Muscle of back (tissue), 13 donors: ENCODE measurements at places on chromosomes 3 and 15.
A peak's percentile ranks its signal among the peaks of the same experiment; 100 is the strongest.

GRCh38 chr15:46786590-46787285 is 930.6 kb upstream of the SEMA6D start:
- peak; percentile 6 for DNase-seq

DNA sequence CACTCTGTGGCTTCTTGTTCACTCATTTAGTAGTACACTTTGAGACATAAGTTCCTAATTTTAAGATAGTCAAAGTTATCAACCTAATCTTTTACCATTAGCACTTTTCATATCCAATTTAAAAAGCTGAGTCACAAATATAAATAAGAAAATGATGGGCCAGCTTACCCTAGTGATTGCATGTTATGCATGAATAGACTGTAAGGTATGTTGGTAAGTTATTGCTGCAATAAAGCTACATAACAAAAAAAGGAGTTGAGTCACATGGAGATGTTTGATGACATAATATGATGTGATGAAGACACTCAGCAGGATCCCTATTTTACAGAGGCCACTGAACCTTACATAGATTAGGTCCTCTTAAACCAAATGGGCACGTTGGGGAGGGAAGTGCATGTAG is 161.3 kb downstream of the OCA2 start:
- peak; percentile 23 for DNase-seq

GRCh38 chr15:60544581-60545264 is 65.8 kb upstream of the ICE2 start:
- DNase-seq, result no peak

DNA sequence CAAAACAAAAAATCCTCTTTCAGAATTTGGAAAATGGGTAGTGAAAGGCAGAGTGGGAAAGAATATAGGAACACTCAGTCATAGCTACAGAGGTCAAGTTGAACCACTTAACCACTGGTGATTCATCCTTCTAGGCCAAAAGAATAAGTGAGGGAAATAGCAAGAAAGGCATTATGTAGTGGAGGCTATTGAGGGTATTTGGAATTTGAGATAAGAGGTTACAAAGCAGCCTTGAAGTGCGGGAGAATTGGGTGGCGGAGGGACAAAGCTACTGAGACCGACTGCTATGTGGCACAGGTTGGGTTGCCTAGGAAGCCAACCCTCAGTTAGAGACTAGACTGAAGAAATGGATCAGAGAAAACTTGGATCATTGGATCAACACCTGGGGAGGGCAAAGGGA is 109.5 kb downstream of the SYNPR start:
- no peak for DNase-seq

DNA sequence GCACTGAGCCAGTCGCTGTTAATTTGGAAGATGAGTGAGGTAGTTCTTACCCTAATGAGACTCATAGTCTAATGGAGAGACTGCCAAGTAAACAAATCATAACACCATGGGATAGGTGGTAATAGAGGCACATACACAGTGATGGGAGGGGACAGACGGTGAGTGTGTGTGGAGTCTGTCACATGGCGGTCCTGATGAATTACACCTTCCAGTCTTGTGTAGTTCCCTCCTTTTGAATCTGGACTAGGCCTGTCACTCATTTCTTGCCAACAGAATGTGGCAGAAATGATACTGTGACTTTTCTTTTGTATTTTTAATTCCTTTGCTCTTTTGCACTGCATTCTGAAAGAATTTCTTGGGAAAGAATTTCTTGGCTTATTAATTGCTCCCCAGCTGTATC is 78.1 kb downstream of the NR1D2 start:
- DNase-seq, result no peak

- DNase-seq, result no peak
Measured at GRCh38 chr15:40543631-40544294, 21.1 kb downstream of the CCDC32 start.

DNA sequence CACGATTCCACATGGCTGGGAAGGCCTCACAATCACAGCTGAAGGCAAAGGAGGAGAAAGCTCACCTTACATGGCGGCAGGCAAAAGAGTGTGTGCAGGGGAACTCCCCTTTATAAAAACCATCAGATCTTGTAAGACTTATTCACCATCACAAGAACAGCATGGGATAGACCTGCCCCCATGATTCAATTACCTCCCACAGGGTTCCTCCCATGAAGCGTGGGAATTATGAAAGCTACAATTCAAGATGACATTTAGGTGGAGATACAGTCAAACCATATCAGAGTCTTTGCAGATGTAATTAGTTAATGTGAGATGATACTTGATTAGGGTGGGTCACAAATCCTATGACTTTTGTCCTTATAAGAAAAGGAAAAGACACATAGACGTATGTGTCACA is 688.9 kb downstream of the GBE1 start:
- DNase-seq, result no peak

- no peak for DNase-seq
Measured at GRCh38 chr15:62913246-62913645, 129.3 kb upstream of the TPM1 start.

- DNase-seq, result no peak
Measured at GRCh38 chr15:96334705-96335410, 4.4 kb downstream of the NR2F2 start.

DNA sequence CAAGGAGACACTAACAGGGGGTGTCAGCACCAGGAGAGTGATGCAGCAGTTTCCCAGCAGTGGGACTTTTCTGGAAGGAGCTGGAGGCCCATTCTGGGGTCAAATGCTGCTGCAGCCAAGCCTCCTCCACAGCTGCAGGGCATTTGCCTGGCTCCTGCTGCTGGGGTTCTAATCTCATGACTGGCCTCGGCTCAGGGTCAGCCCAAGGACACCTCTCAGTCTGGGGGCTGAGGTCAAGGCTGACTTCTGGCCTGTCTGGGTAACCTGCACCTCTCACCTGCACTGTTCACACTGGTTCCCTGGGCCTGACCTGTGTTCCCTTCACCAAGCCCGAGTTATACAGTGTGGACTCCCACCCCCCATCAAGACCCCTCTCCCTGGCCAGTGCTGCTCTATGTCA is 10.4 kb upstream of the C15orf39 start:
- DNase-seq, result no peak

- DNase-seq, result no peak
Measured at GRCh38 chr3:154662851-154663250, 232.9 kb upstream of the GPR149 start.

DNA sequence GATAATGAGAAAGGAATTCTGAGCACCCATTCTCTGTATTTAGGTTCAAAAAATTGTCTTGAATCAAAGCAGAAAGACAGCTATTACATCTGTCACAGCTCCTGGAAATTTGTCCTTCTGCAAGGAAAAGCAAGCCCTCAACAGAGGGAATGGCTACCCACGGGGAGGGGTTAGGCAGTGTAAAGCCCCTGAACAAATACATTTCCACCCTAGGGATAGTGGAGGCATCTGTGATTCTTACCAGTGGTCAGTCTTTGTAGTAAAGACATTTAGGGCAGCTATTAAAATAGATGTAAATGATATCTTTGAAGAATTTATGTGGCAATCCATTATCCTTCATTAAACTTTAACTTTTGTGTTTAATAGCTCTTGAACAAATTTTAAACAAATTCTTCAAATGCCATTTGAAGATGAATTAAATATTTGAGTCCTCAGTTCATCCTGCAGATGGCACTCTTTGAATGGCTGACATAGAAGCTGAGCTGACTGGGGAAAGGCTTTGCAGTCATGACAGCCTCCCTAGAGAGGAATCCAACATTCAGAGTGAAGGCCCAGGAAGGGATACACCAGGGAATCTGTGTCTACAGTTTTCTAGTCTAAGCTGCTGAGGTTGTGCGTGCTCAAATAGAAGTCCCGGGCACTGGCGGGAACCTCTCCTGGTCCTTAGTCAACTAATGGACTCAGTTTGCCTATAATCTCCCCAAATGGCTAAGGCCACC is 359.7 kb upstream of the ROPN1 start:
- peak; percentile 57 for DNase-seq

GRCh38 chr15:60589253-60589652 is 110.3 kb upstream of the ICE2 start:
- no peak for DNase-seq

DNA sequence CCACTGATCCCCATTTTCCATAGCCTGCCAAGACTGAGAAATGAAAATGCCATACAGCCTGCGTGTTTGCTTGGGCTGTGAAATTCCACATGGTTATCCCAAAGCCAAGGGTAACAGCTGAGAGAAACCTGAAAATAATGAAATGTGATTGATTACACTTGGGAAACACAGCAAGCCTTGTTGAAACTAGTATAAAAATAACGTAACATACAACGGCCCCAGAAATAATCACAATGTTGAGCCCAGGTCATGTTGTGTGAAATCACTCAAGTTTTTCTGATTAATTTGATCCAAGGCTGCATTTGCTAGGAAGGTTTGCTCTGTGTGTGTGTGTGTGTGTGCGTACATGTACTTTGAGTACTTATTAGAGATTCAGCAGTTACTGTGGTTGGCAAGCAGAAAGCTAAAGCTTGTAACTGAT is 269.0 kb downstream of the OXSM start:
- DNase-seq, result peak; percentile 64

- DNase-seq, result no peak
Measured at GRCh38 chr3:32822609-32823498, 5.1 kb downstream of the TRIM71 start.

GRCh38 chr3:84125201-84125721 is 833.5 kb upstream of the CADM2 start:
- no peak for DNase-seq

DNA sequence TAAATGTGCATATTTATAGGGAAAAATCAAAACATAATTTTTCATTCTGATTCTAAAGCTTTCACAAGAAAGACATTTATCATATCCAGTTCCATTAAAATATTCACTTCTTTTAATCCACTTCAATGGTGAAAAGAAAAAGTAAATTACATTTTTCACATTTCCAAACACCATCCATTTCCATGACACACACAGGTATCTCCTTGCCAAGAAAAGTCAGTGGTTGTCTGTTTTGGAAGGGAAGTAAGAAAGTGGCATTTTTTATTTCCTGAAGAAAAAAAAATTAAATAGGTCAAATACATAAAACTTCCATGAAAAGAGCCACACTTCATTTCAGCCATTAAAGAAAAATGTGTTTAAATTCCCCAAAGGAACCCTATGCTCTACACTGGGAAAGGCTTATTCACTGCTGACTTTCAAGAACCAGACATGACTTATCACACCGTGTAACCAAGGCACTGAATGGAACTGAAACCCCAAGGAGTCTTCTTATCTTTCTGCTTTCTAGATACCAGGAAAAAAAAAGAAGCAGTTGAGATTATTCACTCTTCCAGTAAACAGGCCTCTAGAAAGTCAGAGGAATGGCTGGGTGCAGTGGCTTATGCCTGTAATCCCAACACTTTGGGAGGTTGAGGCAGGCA is 44.5 kb downstream of the OSBPL10 start:
- no peak for DNase-seq

DNA sequence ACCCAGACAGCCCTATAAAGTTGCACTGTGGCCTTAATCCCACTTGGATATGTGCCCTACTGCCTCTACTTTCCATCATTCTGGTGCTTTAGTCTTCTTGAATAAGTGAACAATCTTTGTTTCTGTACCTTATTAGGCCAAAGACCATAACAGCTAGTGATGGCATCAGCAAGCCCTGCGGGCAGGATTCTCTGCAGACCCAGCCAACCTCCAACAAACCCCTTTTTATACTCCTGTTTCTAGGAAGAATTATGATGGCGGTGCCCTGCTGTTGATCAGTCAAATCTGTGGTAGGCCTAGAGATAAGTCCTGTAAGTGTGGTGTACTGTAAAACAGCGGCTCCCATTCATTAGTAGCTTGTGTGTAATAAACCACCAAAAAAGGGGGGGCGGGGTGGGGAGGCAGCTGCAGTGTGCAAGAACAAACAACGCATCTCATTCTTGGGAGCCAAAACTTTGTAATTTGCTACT is 40.5 kb downstream of the SOX2 start:
- DNase-seq, result no peak

- DNase-seq, result no peak
Measured at GRCh38 chr3:139838269-139838957, 96.6 kb upstream of the CLSTN2 start.

DNA sequence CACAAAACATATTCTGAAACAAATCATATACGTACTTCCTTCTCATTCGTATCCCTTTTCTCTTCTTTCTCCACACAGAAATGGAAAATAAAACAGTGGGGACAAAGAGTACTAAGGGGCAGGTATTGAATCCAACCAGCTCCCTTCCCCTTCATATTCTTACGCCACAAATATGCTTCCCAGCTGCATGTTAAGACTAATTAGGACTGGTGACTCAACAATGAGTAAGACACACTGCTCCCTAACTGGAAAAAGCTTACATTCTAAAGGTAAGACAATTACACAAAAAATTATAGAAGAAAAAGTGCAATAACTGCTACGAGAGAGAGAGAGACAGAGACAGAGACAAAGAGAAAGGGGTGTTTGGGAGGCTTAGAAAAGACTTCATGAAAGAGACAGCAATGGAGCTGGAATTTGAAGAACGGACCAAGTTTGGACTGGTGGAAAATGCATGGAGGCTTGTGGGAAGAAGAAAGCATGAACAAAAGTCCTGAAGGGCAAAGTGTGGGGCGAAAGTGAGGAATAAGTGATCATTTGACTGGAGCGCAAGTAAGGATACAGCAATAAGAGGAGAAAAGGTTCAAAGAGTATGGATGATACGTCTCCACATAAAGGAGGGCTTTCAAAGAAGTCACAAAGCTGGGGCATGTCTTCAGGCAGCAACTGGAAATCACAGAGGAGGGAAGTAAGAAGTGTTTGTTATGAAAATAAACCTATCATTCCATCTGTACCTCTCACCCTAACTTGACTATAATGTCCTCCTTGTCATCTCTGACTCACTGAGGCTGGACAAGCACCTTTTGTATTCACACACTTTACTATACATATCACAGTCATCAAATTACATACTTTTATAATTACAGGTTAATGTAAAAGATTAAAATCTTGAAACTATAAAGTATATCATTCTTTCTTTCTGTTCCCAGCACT is 49.2 kb downstream of the RYK start:
- peak; percentile 60 for DNase-seq
